ENCODE measurements at places on chromosomes 4 and X. TPM values are rescaled to one million over a fixed set of nuclear protein-coding genes. Genes with fewer than 3 reads are reported as not detected.

DNA sequence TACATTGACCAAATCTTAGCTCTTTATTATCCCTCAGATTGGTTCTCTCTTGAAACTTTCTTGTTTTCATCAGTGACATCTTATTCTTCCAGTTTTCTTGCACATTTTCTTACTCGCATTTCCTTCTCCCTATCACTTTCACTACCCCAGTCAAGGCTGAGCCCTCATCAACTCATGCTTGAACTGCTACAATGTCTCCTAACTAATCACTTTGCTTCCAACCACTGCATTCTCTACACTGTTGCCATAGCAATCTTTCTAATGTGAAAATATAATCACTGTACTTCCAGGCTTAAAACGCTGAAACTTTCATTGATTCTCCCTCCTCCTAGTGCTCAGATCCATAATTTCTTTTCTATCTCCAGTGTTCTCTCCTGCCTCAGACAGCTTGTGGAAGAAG is 22.2 kb upstream of the LPAR4 start:
- H3K4me1 ChIP-seq: no peaks in the 10 kb centered on the region
- DNase-seq: no peak
- no peak overlapping the region for H3K27ac ChIP-seq
- no peak overlapping the region for H3K4me3 ChIP-seq
- no peaks in the 10 kb centered on the region for H3K36me3 ChIP-seq

- H3K4me1 ChIP-seq: no peaks in the 10 kb centered on the region
- H3K36me3 ChIP-seq: no peaks in the 10 kb centered on the region
- no peak overlapping the region for H3K4me3 ChIP-seq
- no peak overlapping the region for H3K27ac ChIP-seq
- no peaks in the 10 kb centered on the region for H3K27me3 ChIP-seq
- no peak for DNase-seq
Measured at GRCh38 chr4:11415409-11416070, 13.2 kb downstream of the HS3ST1 start.

GRCh38 chr4:164512124-164512523 is 241.8 kb upstream of the SMIM31 start:
- H3K4me3 ChIP-seq: no peak overlapping the region
- no peaks in the 10 kb centered on the region for H3K27me3 ChIP-seq
- H3K4me1 ChIP-seq: no peaks in the 10 kb centered on the region
- no peaks in the 10 kb centered on the region for H3K36me3 ChIP-seq
- no peak for DNase-seq

FMR1NB gene
- not detected for total RNA-seq

DNA sequence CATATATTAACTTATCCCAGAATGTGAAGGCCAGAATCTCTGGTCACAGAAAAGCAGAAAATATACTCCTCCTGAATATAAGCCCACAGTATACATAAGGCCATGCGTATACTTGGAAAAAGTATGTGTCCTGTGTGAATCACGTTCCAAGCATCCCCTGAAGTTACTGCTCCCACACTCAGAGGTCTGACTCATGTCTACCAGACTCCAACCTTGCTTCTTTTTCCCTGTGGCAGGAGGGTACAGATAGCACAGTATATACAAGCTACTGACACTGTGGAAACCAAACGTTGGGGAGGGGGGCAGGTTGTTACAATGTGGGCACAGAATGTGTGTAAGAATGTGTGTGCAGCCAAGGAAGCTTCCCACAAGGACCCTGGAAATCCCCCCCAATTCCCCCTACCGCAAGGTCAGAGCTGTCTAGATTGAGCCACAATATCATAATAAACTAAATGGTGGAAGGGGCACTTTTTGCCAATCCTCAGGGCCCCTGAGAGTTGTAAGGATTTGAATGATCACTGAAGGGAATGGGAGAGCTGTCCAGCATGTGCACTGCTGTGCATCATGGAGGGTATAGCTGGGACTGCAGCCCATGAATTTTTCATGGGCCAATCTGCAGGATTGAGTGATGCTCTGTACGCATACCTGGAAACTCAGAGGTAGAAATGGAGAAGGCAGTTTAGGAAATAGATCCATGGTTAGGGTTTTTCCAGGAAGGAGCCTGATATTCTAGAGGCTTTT is 7.4 kb upstream of the RELL1 start:
- no peaks in the 10 kb centered on the region for H3K27me3 ChIP-seq
- no peaks in the 10 kb centered on the region for H3K36me3 ChIP-seq
- no peak for DNase-seq
- no peak overlapping the region for H3K27ac ChIP-seq
- no peaks in the 10 kb centered on the region for H3K4me1 ChIP-seq

- H3K4me1 ChIP-seq: no peaks in the 10 kb centered on the region
- no peak overlapping the region for H3K4me3 ChIP-seq
- H3K36me3 ChIP-seq: no peaks in the 10 kb centered on the region
- no peak overlapping the region for H3K27ac ChIP-seq
- H3K27me3 ChIP-seq: no peaks in the 10 kb centered on the region
Measured at GRCh38 chrX:152876931-152877840, 20.7 kb upstream of the ZNF185 start.

PPARGC1A gene
- 30.6 TPM for total RNA-seq

GRCh38 chr4:139018501-139018900 is 2.9 kb downstream of the NOCT start:
- no peaks in the 10 kb centered on the region for H3K27me3 ChIP-seq
- peaks cover 34% of the 10 kb centered on the region for H3K4me1 ChIP-seq
- no peak overlapping the region for H3K27ac ChIP-seq
- no peaks in the 10 kb centered on the region for H3K36me3 ChIP-seq

- DNase-seq: no peak
- no peaks in the 10 kb centered on the region for H3K36me3 ChIP-seq
- no peak overlapping the region for H3K4me3 ChIP-seq
- no peaks in the 10 kb centered on the region for H3K4me1 ChIP-seq
- H3K27me3 ChIP-seq: no peaks in the 10 kb centered on the region
Measured at GRCh38 chr4:16608123-16608522, 290.3 kb downstream of the LDB2 start.

GPR173 gene
- 0.07 TPM for total RNA-seq

- H3K36me3 ChIP-seq: no peaks in the 10 kb centered on the region
- DNase-seq: no peak
- H3K4me1 ChIP-seq: no peaks in the 10 kb centered on the region
- H3K27ac ChIP-seq: no peak overlapping the region
Measured at GRCh38 chrX:76454456-76454927, 27.0 kb downstream of the MAGEE1 start.

- H3K4me1 ChIP-seq: no peaks in the 10 kb centered on the region
- H3K36me3 ChIP-seq: no peaks in the 10 kb centered on the region
- DNase-seq: no peak
- no peak overlapping the region for H3K27ac ChIP-seq
- H3K4me3 ChIP-seq: no peak overlapping the region
Measured at GRCh38 chr4:8682725-8683124, 90.2 kb downstream of the CPZ start.

DNA sequence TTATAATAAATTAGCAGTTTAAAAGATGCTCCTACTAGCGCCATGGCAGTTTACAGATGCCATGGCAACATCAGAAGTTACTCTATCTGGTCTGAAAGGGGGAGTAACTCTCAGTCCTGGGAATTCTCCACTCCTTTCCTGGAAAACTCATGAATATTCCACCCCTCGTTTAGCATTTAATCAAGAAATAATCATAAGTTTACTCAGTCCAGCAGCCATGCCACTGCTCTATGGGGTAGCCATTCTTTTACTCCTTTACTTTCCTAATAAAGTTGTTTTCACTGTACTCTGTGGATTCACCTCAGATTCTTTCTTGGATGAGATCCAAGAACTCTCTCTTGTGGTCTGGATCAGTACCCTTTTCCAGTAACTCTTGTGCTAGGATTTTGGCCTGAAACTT is 52.3 kb downstream of the GUCY1B1 start:
- H3K27ac ChIP-seq: no peak overlapping the region
- no peak overlapping the region for H3K4me3 ChIP-seq
- no peaks in the 10 kb centered on the region for H3K36me3 ChIP-seq
- no peaks in the 10 kb centered on the region for H3K27me3 ChIP-seq

GRCh38 chr4:113591982-113592381 is 169.6 kb downstream of the CAMK2D start:
- no peaks in the 10 kb centered on the region for H3K36me3 ChIP-seq
- peak overlapping the region; percentile 38 for H3K27ac ChIP-seq
- DNase-seq: no peak
- peaks cover 37% of the 10 kb centered on the region for H3K4me1 ChIP-seq
- no peaks in the 10 kb centered on the region for H3K27me3 ChIP-seq
- no peak overlapping the region for H3K4me3 ChIP-seq

GRCh38 chrX:23945206-23945605 is 37.4 kb downstream of the CXorf58 start:
- H3K27me3 ChIP-seq: no peaks in the 10 kb centered on the region
- H3K4me3 ChIP-seq: no peak overlapping the region
- no peak overlapping the region for H3K27ac ChIP-seq
- DNase-seq: no peak
- no peaks in the 10 kb centered on the region for H3K36me3 ChIP-seq

SLIT2 gene
- total RNA-seq: 4.4 TPM

JCHAIN gene
- 0.60 TPM for total RNA-seq

GRCh38 chrX:8688776-8689175 is 43.2 kb downstream of the ANOS1 start:
- no peaks in the 10 kb centered on the region for H3K27me3 ChIP-seq
- no peak for DNase-seq
- H3K4me3 ChIP-seq: no peak overlapping the region
- no peaks in the 10 kb centered on the region for H3K4me1 ChIP-seq
- H3K36me3 ChIP-seq: no peaks in the 10 kb centered on the region

EGFL6 gene
- 0.09 TPM for total RNA-seq

DNA sequence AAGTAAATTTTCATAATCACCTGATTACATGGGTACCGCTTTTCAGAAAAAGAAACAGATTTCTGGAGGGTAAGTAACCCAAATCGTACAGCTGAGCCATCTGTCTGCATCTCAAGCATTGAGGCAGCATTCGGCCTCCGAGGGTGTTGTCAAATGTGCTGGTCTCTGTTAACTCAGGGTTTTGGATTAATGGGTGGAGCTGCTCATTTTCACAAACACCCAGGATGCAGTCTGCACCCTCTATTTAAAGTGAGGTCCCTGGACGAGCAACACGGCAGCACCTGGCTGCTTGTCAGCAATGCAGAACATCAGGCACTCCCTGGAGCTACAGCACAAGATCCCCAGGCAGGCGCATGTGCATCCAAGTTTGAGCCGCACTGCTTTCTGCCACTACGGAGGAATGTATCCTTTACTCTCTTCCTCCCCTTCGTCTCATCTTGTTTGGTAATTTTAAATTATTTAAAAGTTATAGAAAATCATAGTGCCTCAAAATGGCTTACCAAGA is 24.7 kb upstream of the NAP1L5 start:
- H3K36me3 ChIP-seq: peaks cover 28% of the 10 kb centered on the region
- no peak for DNase-seq
- peaks cover 53% of the 10 kb centered on the region for H3K4me1 ChIP-seq
- no peak overlapping the region for H3K4me3 ChIP-seq
- no peak overlapping the region for H3K27ac ChIP-seq

GRCh38 chrX:107935664-107936433 is 46.3 kb downstream of the TEX13B start:
- no peaks in the 10 kb centered on the region for H3K4me1 ChIP-seq
- no peak overlapping the region for H3K27ac ChIP-seq
- no peaks in the 10 kb centered on the region for H3K27me3 ChIP-seq
- no peak overlapping the region for H3K4me3 ChIP-seq

CT45A5 gene
- not detected for total RNA-seq

DNA sequence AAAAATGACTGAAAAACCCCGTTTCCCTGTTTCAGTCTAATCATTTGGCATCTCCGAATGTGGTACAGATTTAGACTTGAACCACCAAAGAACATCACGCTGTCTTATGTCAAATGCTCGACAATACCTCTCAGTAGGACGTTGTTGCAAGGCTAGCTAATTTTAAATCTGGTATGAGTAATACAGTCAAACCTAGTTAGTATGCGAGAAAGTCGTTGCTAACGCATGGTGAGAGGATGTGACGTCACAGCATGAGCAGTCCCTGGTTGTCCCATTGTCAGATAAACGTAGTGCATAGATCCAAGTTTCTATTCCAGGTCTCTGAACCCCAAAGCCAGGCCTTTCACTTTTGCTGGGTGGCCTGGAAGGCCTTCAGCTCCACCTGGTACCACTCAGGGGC is 44.7 kb downstream of the SETD7 start:
- peaks cover 69% of the 10 kb centered on the region for H3K4me1 ChIP-seq
- no peak overlapping the region for H3K4me3 ChIP-seq
- no peaks in the 10 kb centered on the region for H3K36me3 ChIP-seq
- H3K27me3 ChIP-seq: no peaks in the 10 kb centered on the region
- DNase-seq: no peak
- peak overlapping the region; percentile 83 for H3K27ac ChIP-seq

DNA sequence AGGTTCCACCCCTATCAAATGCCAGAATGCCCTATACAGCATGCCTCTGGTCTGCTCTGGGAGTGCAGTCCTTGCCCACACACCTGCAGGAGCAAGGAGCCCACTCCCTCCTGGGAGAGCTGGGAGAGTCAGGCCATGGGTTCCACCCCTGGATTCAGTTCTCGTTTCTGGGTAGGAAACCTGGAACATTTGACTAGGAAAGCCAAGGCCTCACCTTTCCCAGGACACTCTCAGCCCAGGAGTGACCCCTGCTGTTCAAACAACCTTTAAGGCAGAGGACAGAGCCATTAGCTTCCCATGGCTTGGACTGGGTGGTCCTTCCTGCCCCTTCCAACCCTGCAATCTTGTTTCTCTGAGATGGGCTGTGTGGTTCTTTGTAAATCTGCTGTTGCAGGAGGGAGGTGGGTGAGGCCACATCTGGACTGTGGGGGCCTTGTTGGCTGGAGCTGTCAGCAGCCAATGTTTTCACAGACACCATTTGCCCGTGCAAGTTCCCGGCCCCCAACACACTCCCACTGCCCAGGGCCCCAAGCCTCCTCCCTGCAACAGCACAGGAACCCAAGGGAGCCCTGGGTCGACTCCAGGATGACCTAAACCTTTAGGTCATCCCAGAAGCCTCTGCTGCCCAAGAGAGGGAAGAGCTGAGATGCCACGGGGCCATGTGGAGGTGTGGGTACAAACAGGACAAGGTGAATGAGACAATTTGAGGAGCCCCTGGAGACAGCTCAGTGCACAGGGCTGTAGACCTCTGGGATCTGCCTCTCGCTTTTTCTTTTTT is 104.4 kb downstream of the PJA1 start:
- H3K27ac ChIP-seq: no peak overlapping the region
- no peaks in the 10 kb centered on the region for H3K27me3 ChIP-seq

P2RY4 gene
- total RNA-seq: not detected

MAGEA12 gene
- total RNA-seq: not detected

GRCh38 chr4:107497054-107497453 is 223.0 kb downstream of the PAPSS1 start:
- H3K36me3 ChIP-seq: no peaks in the 10 kb centered on the region
- H3K4me3 ChIP-seq: no peak overlapping the region
- no peak overlapping the region for H3K27ac ChIP-seq
- no peak for DNase-seq
- H3K4me1 ChIP-seq: no peaks in the 10 kb centered on the region

DNA sequence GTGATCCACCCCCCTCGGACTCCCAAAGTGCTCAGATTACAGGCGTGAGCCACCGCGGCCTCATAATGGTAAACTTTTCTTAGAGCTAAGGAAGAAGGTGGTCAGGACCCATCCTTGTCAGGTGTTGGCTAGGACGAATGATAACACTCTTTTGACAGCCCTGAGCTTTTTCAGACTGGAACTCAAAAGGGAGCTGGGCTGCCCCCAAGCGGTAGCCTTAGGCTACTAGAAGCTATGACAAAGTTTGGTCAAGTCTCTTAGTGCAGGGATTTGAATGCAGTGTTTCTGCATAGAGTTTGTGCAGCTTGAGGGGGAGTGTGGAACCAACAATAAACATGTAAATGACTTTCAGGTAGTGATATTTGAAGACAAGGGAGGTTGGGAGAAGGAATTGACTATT is 11.8 kb upstream of the HSD17B10 start:
- H3K36me3 ChIP-seq: no peaks in the 10 kb centered on the region
- H3K4me1 ChIP-seq: no peaks in the 10 kb centered on the region
- H3K4me3 ChIP-seq: no peak overlapping the region
- H3K27me3 ChIP-seq: peaks cover 12% of the 10 kb centered on the region
- DNase-seq: no peak
- no peak overlapping the region for H3K27ac ChIP-seq
